Karpas-422 (cell line): ENCODE measurements at places on chromosomes 13 and 19. TPM values are rescaled to one million over a fixed set of nuclear protein-coding genes. Genes with fewer than 3 reads are reported as not detected.

GRCh38 chr19:47398707-47399597 lies 20.4 kb downstream of the MEIS3 start:
- DNase-seq: no peak

GRCh38 chr19:588741-589692 lies 664 bp upstream of the HCN2 start:
- peak; percentile 65 for DNase-seq

UBE2L5 gene
- total RNA-seq: not detected in 2 replicates

HNRNPM gene
- 34.4 and 94.9 TPM in 2 replicates for total RNA-seq

CLDN10 gene
- total RNA-seq: not detected in 2 replicates

- no peak for DNase-seq
These were observed 283.4 kb downstream of the DACH1 start for GRCh38 chr13:71583581-71583980.

- DNase-seq: no peak
These were observed 4.2 kb upstream of the CILP2 start for GRCh38 chr19:19533841-19534240.

SLAIN1 gene
- 4.4 and 7.1 TPM in 2 replicates for total RNA-seq

DNA sequence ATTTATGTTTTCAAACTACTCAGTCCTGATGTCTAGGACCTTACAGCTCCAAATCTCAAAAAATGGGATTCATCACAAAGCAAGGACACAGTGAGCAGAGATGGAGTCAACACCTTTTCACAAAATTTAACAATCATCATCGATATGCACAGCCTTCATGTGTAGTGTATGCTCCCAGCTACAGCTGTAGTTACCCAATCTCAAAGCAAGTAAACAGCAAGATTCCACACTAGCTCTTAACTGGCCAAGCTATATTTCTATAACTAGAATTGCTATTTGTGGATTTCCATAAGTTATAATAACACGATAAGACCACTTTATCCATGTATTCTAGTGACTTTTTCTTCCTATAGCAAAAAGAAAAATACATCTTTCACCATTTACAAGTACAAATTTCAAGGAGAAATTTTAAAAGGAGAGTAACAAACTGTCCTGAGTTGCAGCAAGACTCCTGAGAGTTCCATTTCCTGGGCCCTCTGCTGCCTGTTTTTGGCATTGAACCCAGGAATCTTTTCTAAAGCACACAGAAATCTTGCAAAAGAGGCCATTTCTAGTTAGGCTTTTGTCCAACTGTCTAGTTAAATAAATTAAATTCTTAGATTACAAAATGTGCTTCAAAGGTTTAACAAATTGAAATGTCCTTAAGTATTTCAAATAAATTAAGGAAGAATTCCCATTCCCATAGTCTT lies 460.6 kb downstream of the FGF14 start:
- DNase-seq: no peak

DNA sequence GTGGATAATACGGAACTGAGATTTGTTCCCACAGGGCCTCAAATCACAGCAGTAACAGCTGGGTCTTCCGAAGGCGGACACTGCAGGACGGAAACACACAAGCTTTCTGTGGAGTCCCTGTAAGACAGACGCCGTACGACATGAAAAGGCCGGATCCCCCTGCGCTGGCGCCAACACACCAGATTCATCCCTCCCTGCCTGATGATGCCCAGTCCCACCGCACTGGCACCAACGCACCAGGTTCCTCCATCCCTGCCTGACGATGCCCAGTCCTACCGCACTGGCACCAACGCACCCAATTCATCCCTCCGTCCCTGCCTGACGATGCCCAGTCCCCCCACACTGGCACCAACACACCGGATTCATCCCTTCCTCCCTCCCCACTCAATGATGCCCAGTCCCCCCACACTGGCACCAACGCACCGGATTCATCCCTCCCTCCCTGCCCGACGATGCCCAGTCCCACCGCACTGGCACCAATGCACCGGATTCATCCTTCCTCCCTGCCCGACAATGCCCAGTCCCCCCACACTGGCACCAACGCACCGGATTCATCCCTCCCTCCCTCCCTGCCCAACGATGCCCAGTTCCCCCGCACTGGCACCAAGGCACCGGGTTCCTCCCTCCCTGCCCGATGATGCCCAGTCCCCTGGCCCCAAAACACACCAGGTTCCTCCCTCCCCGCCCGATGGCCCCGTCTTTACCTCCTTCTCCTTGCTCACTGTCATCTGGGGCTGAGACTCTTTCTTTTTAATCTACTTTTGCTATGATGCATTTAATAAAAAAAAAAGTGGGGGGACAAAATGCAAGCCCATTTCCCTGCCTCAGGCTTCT lies 55.1 kb downstream of the RASA3 start:
- DNase-seq: no peak

DNA sequence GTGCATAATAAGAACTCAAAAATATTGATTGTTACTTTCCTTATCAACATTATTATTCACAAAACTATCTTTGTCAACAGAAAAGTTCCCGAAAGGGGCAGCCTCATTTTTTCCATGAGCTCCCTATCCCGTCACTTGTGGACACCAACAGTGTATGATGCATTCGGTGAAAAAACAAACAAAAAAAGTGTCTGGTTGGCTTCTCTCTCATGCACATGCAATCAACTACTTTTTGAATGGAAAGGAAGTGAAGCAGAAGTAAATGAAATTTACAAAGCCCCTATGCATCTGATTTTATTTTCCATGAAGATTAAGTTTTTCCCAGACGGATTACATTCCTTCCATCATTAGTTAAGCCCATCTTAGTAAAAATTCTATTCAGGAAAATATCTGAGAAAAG lies 526.9 kb downstream of the RFC3 start:
- no peak for DNase-seq

SELENOW gene
- total RNA-seq: 3.5 and 4.1 TPM in 2 replicates

DNA sequence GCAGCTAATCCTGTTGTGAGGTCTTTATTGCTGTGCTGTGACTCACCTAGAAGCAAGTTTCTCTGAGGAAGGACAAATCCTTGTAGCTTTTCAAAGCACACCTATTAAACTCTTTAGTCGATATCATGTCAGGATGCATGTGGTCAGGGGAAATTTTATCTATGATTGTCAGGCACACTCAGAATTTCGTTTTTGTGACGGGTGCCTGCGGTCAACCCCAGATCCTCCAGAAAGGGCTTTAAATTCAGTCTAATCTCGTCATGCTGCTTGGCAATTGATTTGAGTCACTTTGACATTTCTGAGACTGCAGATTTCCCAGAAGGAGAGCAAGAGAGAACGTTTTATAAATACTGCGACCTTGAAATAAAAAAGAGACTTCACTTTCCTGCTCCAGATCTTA lies 316.9 kb downstream of the FGF9 start:
- DNase-seq: no peak

GRCh38 chr13:98482476-98483444 lies 94.1 kb downstream of the STK24 start:
- no peak for DNase-seq

DNA sequence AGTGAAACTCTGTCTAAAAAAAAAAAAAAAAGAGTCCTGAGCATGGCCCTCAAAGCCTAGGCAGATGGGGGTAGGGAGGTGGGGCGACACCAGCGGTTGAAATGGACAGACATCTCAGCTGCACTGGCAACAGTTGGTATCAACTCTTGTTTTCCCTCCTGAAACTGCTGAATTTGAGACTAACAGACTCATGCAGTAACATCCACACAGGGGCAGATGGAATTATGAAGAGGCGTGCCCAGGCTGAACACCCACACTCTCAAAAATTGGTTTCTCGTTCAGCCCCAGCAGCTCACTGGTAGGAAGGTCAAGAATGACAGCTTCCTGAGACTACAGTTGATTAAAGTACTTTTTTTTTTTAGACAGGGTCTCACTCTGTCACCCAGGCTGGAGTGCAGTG lies 24.1 kb downstream of the PBX4 start:
- DNase-seq: no peak

DNA sequence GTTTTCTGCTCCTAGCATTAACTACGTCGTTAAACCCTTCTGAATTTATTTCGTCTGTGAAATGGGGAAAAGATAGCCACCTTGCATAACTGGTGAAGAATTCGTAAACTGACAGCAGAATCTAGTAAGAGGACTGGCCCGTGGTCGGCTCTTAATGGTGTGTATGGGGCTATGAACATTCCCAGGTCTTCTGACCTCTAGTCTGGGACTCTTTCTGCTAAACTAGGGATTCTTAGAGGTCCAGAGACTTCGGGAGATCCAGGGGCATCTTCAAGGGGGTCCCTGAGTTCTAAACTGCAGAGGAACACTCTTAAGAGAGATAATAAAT lies 231.1 kb upstream of the SERP2 start:
- no peak for DNase-seq

- DNase-seq: no peak
These were observed 149.0 kb upstream of the SOX1 start for GRCh38 chr13:111917901-111918300.

S1PR2 gene
- total RNA-seq: 65.1 and 67.6 TPM in 2 replicates

ELAVL3 gene
- total RNA-seq: not detected in 2 replicates

JAK3 gene
- total RNA-seq: 5.7 and 9.5 TPM in 2 replicates

NCAN gene
- not detected in 2 replicates for total RNA-seq

GRCh38 chr13:88648598-88649373 lies 977.6 kb downstream of the SLITRK5 start:
- DNase-seq: peak; percentile 82

DNA sequence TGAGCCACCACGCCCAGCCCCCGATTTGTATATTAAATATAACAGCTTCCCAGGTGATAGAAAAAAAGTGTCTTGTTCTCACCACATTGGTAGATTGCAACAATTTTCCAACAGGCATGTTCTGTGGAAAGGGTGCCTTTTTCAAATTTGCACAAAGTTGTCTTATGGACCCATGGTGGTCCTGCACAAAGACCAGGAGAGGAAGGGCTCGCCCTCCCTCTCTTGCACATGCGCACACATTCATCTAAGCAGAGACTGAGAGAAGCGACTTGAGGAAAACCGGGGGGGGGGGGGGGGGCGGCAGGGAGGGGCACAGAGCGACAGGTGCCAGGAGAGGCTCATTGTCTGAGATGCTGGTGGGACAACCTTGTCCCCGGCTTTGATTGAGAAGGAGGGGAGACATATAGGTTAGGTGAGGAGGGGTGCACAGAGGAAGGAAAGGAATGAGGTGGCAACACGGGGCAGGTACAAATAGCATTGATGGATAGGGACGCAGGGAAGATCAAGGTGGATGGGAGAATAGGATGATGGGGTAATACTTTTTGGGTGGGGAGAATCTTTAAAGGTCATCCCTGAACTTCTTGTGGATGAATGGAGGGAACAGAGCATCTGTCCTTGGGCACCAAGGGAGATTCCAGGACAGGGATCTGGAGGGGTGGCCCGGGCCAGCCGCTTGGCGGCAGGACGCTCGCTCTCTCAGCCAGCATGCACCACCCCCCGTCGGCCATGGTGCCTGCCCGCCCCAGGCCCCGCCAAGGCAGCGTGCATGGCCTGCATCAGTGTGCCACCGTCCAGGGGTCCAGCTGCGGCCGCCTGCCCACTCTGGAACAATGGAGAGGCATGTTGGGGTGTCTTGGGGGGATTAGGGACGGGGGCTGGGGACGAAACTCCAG lies 76.0 kb downstream of the IER2 start:
- DNase-seq: no peak

ZNF599 gene
- total RNA-seq: 4.1 and 8.3 TPM in 2 replicates

GRCh38 chr13:72151241-72151640 lies 284.2 kb upstream of the DACH1 start:
- DNase-seq: no peak

ZNF772 gene
- total RNA-seq: 0.45 and 4.6 TPM in 2 replicates

DNA sequence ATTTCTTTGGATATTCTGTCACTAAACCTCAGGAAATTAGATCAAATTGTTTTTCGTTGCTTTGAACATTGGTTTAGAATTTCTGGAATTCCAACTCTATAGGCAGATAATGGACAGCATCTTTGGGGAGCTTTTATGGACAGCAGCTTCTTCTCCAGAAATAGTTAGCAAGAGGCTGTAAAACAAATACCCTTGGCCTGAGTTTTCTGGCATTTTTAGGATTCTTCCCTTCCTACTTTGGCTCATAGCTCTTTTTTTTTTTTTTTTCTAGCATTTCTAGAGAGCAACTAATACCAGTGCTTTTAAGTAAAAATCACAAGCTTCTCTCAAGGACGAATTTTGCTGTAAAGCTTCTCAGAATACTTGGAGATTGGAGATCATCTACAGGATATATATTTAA lies 169.8 kb upstream of the SPRY2 start:
- DNase-seq: no peak

DNA sequence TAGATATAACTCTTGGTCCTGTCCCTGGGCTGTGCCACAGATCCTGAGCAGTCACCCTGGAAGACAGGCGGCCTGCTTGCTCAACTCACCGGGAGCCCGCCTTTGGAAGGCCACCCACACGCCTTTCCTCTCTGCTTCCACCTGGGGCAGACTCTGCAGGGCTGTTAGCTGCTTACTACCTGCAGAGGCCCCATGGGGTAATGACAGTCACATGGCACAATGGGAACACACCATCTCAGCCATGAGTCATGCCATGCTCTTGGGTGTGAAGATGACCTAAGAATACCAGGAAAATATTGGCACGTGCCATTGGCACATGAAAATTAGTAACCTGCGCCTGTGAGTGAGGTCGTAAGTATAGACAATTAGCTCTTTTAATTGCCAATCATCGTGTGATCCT lies 108.6 kb downstream of the COL4A2 start:
- DNase-seq: peak; percentile 43

- DNase-seq: no peak
These were observed 1351.3 kb downstream of the EFNB2 start for GRCh38 chr13:105184201-105184600.

DNA sequence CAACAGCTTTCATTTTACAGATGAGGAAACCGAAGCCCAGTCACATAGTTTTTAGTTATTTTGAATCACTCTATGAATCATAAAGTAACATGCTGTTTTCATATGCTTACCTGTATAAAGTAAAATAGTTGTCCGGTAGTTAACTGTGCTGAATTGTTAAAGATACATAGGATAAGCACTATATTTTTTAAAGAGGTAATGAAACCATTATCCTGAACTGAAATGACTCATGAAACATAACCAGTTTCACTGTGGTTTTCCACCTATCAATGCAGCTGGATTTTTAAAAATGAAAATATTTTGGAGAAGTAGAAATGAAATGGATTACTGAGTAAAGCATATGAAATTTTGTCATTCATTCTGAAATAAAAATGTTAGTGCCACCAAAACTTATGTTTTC lies 655.0 kb downstream of the OLFM4 start:
- no peak for DNase-seq

ERFL gene
- total RNA-seq: 3.8 and 5.5 TPM in 2 replicates
